Effector memory CD8-positive, alpha-beta T cell (primary cell): ENCODE measurements at places on chromosomes 11 and 22.
A peak's percentile ranks its signal among the peaks of the same experiment; 100 is the strongest.

- H3K4me1 ChIP-seq = no peaks in the 10 kb centered on the region
- H3K36me3 ChIP-seq = peaks cover 3% of the 10 kb centered on the region
- H3K27me3 ChIP-seq = peaks cover 53% of the 10 kb centered on the region
- DNase-seq = no peak
Measured at GRCh38 chr11:71154261-71154805, 98.0 kb downstream of the SHANK2 start.

DNA sequence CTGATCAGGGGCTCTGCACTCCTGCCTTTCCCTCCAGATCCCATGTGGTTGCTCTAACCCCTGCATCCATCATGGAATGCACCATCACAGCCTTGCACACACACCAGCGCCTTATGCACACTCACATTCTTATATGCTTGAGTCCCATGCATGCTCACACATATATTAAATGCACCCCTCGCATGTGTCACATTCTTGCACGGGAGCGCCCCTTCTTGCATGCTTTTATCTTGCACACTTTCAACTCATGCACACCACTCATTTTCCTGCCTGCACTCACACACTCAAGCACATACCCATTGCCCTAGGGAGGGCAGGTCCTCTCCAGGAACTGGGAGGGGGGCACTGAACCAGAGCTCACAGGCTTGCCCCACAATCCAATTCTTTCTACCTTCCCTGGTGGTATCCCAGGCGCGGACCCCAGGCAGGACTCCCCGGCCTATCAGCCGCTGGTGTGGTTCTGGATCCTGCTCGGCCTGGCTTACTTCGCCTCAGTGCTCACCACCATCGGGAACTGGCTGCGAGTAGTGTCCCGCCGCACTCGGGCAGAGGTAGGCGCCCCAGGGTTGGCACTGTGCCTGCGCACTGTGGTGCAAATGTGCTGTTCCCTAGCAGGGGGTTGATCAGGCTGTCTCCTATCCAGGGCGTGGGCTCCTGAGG lies 2.3 kb upstream of the CATSPERZ start:
- peaks cover 26% of the 10 kb centered on the region for H3K4me1 ChIP-seq
- peaks cover 17% of the 10 kb centered on the region for H3K36me3 ChIP-seq
- H3K27ac ChIP-seq = no peak overlapping the region
- DNase-seq = no peak
- peak overlapping the region; percentile 40 for H3K4me3 ChIP-seq
- peaks cover 83% of the 10 kb centered on the region for H3K27me3 ChIP-seq

- no peak overlapping the region for H3K4me3 ChIP-seq
- peaks cover 3% of the 10 kb centered on the region for H3K4me1 ChIP-seq
- H3K27me3 ChIP-seq = no peaks in the 10 kb centered on the region
- H3K27ac ChIP-seq = no peak overlapping the region
Measured at GRCh38 chr11:103903621-103904323, 132.7 kb upstream of the DDI1 start.

GRCh38 chr22:30884211-30885000 lies 84.2 kb downstream of the MORC2 start:
- no peaks in the 10 kb centered on the region for H3K36me3 ChIP-seq
- no peak overlapping the region for H3K27ac ChIP-seq
- no peak overlapping the region for H3K4me3 ChIP-seq
- no peaks in the 10 kb centered on the region for H3K4me1 ChIP-seq

GRCh38 chr11:34052608-34053160 lies 1.2 kb downstream of the CAPRIN1 start:
- H3K4me1 ChIP-seq = peaks cover 18% of the 10 kb centered on the region
- H3K4me3 ChIP-seq = peak overlapping the region; percentile 99
- H3K27me3 ChIP-seq = no peaks in the 10 kb centered on the region
- no peak for DNase-seq
- H3K36me3 ChIP-seq = peaks cover 26% of the 10 kb centered on the region
- H3K27ac ChIP-seq = peak overlapping the region; percentile 96

DNA sequence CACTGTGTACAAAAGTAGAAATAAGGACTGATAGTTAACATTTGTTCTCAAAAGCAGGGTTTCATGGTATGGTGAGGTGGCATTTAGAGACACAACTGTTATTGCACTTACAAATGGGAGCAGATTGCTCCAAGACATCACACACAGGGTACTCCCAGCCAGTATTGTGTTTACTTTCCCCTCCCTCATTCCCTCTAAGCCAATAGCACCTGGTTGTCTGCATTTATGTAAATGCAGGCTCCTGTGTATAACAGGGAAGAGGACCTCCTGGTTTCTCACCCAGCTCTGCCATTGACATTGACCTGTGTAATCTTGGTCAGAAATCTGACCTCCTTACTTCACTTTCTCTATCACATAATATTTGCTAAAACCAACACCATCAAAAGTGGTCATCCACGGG lies 154.4 kb downstream of the NAV2 start:
- peaks cover 3% of the 10 kb centered on the region for H3K36me3 ChIP-seq
- no peak overlapping the region for H3K4me3 ChIP-seq
- DNase-seq = no peak
- H3K27ac ChIP-seq = no peak overlapping the region
- H3K4me1 ChIP-seq = no peaks in the 10 kb centered on the region

- no peak overlapping the region for H3K27ac ChIP-seq
- H3K4me3 ChIP-seq = no peak overlapping the region
- H3K4me1 ChIP-seq = no peaks in the 10 kb centered on the region
- no peak for DNase-seq
Measured at GRCh38 chr11:7019500-7020182, 505 bp downstream of the ZNF214 start.

DNA sequence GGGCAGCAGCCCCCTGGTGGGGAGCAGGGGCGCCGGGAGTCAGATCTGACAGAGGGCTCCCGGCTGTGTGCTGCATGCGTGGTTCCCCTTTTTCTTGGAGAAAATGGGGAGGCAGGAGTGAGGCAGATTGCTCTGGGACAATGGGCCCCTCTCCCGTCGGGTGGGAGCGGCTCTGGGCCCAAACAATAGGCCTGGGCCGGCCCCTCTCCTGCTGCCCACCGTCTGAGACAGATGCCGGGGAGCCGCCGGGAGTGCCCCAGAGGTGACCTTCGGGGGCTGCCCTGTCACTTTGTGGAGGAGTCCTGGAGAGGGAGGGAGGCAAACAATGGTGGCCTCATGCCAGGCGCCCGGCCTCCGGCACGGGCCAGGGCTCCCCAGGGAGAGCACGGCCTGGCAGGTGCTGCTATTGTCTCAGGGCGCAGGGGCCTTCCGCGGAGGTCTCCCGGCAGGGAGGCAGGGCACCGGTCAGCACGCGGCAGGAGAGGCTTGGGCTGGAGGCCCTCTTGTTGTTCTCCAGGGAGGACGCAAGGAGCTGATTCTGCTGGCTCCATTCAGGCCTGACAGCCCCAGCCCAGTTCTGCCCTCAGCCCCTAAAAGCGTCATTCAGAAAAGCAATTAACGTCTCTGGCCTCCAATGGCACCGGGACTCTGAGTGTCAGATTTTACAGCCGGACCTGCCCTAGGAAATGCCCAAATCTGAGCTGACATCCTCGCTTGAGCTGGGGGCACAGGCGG lies 44.8 kb downstream of the SMIM38 start:
- no peaks in the 10 kb centered on the region for H3K36me3 ChIP-seq
- H3K27ac ChIP-seq = no peak overlapping the region
- no peaks in the 10 kb centered on the region for H3K4me1 ChIP-seq
- no peak overlapping the region for H3K4me3 ChIP-seq
- peaks cover 23% of the 10 kb centered on the region for H3K27me3 ChIP-seq

GRCh38 chr11:74018331-74019005 lies 9.6 kb upstream of the UCP3 start:
- H3K27ac ChIP-seq = no peak overlapping the region
- peaks cover 14% of the 10 kb centered on the region for H3K4me1 ChIP-seq
- no peak overlapping the region for H3K4me3 ChIP-seq

GRCh38 chr11:70212227-70212811 lies 9.2 kb downstream of the FADD start:
- H3K4me3 ChIP-seq = no peak overlapping the region
- H3K27ac ChIP-seq = peak overlapping the region; percentile 68
- DNase-seq = no peak
- H3K36me3 ChIP-seq = peaks cover 28% of the 10 kb centered on the region
- peaks cover 16% of the 10 kb centered on the region for H3K4me1 ChIP-seq

GRCh38 chr11:12876340-12876739 lies 132.8 kb upstream of the RASSF10 start:
- no peak for DNase-seq
- H3K4me3 ChIP-seq = no peak overlapping the region
- H3K36me3 ChIP-seq = no peaks in the 10 kb centered on the region

- no peaks in the 10 kb centered on the region for H3K27me3 ChIP-seq
- H3K4me3 ChIP-seq = no peak overlapping the region
- no peaks in the 10 kb centered on the region for H3K4me1 ChIP-seq
- H3K27ac ChIP-seq = no peak overlapping the region
- no peak for DNase-seq
Measured at GRCh38 chr11:28343304-28344233, 235.4 kb downstream of the METTL15 start.

DNA sequence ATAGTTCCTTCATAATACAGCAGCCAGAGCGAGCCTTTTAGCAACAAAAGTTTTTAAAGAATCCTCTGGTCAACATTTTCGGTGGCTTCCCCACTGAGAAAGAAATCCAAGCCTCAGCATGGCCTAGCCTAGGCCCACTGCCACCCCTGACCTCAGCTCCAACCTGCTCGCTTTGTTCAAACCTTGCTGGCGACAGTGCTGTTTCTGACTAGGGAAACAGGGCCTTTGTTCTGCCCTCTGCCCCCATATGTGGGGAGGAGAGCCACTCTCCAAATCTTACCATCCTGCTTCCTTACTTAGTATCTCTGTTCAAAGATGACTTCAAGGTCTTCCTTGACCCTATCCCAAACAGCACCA lies 95.8 kb downstream of the CCDC83 start:
- no peak overlapping the region for H3K4me3 ChIP-seq
- no peaks in the 10 kb centered on the region for H3K27me3 ChIP-seq
- no peak overlapping the region for H3K27ac ChIP-seq
- peaks cover 31% of the 10 kb centered on the region for H3K36me3 ChIP-seq
- DNase-seq = no peak
